ENCODE measurements at places on chromosomes 5 and 9.

GRCh38 chr5:17228821-17229291 lies 11.4 kb downstream of the BASP1 start:
- DNase-seq = no peak

- DNase-seq = no peak
These were observed 61.1 kb upstream of the ARAP3 start for GRCh38 chr5:141742866-141743851.

DNA sequence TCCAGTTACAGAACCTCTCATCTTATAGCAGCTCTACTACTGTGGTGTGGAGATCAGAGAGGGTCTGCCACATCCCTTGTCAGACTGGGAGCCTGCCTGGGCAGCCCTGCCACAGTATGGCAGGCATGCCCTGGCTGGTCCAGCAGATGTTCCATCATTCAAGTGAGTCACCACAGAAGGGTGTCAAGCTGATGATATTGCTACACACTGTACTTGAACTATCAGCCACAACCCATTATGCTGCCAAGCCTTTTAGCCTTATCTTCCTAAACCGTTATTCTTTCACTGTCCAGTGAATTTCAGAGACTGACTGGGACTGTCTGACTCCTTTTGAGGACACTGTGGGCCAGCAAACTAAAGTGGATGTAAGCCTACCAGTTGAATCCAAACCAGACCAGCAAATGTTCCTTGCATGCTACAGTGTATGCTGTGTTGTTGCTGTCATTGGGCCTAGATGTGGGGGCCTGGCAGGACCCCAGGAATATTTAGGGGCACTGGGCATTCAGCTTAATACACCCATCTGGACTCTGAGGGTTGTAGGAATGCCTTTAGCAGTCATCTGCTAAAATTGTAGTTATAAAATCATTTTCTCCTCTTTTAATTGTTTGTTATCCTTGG lies 202.6 kb downstream of the NR3C1 start:
- no peak for DNase-seq

DNA sequence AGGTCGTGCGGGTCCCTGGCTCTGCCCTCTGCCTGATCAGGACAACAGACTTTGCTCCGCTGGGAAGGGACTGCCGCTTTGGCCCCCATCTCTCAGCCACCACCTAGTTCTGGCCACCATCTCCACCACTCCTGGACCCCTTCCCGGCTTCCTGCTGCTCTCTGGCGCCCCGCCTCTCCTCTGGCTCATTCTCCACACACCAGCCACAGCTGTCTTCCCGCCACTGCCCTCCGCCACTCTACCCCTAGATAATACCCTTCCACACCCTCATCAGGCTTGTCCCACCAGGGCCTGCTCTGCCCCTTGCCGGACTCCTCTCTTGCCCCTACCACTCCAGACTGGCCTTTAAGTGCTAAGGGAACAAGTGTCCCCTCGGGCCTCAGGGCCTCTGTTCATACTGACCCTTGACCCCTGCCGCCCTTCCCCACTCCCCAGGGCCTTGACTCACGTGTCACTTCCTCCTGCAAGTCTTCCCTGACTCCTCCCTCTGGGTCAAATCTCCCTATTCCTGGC lies 3.0 kb upstream of the CDX1 start:
- no peak for DNase-seq

DNA sequence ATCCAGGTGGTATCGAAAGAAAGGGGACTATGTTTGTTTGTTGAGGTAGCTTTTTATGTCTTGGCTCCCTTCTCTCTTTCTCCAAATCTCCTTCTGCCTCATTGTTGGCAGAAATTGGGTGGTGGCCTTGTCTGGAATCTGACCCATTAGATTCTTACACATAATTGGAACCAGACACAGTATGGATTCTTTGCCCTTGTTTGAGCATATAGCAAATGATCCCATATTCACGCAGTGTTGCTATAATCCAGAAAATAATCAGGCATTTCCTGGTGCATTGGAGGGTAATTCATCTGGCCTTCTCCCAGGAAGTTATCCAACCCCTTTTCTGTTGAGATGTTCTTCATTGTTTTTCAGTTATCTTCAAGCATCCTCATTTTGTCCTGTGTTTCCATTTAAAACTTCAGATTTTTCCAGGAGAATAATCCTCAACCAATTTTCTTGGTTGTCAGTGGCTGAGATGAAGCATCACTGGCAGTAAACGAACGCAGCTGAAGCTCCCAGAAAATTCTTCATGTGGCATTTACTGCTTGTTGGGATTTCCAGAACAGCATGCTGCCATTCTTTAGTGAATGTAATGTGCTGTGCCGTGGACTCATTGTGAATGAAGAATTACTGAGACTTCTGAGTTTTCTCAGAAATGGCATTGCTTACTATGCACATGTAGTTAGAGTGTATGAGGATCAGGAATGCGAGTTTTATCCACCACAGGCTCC lies 70.5 kb upstream of the NTRK2 start:
- DNase-seq = no peak

GRCh38 chr9:99037769-99038483 lies 67.0 kb upstream of the TGFBR1 start:
- no peak for DNase-seq

- DNase-seq = no peak
These were observed 175.6 kb upstream of the PPP1R26 start for GRCh38 chr9:135303865-135304499.

GRCh38 chr5:36855141-36855495 lies 21.5 kb upstream of the NIPBL start:
- no peak for DNase-seq
